ENCODE measurements at places on chromosomes 5 and 9. TPM values are rescaled to one million over a fixed set of nuclear protein-coding genes. Genes with fewer than 3 reads are reported as not detected.

Gene CDKN2A
- 34.1 TPM for total RNA-seq

Gene C9orf43
- total RNA-seq: 0.16 TPM

Gene PTGES
- total RNA-seq: not detected

Gene IL33
- total RNA-seq: not detected

Gene SAPCD2
- 40.1 TPM for total RNA-seq

Gene FLT4
- 1.7 TPM for total RNA-seq

Gene ST8SIA4
- 59.3 TPM for total RNA-seq

Gene BSPRY
- total RNA-seq: 7.2 TPM

Gene AK6
- 31.8 TPM for total RNA-seq

Gene TRIM36
- total RNA-seq: 0.29 TPM

Gene SHC3
- total RNA-seq: not detected

- H3K36me3 ChIP-seq: no peaks in the 10 kb centered on the region
- no peak for DNase-seq
- peaks cover 15% of the 10 kb centered on the region for H3K4me1 ChIP-seq
- no peak overlapping the region for H3K4me3 ChIP-seq
Measured at GRCh38 chr9:98852961-98853360, 45.5 kb downstream of the GALNT12 start.

DNA sequence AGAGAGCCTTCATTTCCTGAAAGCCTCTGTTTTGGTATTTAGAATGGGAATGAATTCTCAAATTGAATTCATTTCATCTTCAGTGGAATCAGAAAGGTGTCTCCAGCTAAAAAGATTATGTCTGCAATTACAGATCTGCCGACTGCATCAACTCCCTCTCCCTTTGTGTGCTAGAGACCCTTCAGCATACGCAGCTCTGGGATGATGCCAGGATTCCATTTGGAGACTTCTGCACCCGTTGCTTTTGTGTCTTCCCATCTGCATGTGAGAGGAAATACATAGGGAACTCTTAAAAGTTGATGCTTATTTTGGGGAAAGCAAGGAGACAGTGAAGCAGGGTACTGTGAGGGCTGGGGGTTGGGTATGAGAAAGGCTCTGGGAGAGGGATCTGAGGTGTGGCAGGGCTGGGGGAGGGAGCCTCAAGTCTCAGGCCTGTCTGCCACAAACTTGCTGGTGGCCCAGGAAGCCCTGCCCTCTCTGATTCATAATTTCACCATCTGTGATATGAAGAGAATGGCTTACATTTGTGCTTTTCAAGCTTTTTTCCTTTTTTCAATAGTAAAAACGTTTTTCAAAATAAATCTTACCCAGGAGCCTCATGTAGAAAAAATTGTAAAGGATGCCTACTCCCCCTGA is 89.7 kb upstream of the SAP30L start:
- no peaks in the 10 kb centered on the region for H3K27me3 ChIP-seq
- no peak overlapping the region for H3K27ac ChIP-seq
- H3K4me3 ChIP-seq: no peak overlapping the region
- DNase-seq: no peak
- peaks cover 27% of the 10 kb centered on the region for H3K4me1 ChIP-seq

DNA sequence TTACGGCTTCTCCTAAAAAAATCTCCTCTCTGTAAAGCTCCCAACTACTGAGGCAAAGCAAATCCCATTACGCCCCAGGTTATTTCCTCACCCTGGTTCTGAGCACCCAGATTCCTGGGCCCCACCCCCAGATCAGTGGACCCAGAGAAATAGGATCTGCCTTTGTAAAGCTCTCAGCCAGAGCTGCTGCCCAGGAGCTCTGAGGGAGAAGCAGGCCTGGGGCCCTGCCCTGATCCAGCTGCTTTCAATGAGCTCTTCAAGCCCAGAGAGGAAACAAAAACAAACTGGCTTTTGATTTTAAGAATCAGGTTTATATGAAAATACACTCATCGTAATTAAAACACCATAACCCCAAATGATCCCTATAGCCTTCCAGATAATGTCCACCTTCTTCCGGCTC is 124.5 kb downstream of the C5orf15 start:
- peaks cover 4% of the 10 kb centered on the region for H3K4me1 ChIP-seq
- no peak overlapping the region for H3K4me3 ChIP-seq
- H3K36me3 ChIP-seq: no peaks in the 10 kb centered on the region
- no peak overlapping the region for H3K27ac ChIP-seq
- H3K27me3 ChIP-seq: peaks cover 19% of the 10 kb centered on the region
- DNase-seq: peak; percentile 35

DNA sequence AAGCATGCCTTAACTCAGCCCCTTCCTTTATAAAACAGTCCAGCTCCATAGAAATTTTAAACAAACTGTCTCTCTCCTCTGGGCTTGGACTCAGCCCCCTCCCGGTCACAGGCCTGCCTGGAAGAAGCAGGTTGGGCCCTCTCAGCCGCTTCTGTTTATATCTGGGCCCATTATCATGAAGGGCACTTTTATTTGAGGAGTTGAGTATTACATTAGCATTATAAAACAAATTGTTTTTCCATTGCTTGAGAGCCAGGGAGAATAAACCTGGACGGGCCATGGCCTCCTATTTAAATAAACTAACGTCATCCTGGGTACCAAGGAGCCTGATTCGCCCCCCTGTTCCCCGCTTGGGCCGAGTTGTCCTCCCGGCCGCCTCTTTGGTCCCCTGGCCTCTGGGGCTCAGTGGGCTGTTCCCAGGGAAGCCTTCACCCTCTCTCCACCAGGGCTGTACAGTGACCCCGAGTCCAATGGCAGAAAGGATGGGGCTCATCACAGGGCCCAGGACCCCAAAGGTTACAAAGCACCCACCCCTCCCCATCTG is 13.2 kb downstream of the IRX2 start:
- DNase-seq: peak; percentile 3
- H3K4me1 ChIP-seq: no peaks in the 10 kb centered on the region
- H3K36me3 ChIP-seq: no peaks in the 10 kb centered on the region

- H3K27ac ChIP-seq: peak overlapping the region; percentile 90
- no peaks in the 10 kb centered on the region for H3K27me3 ChIP-seq
- H3K36me3 ChIP-seq: peaks cover 4% of the 10 kb centered on the region
- peak; percentile 62 for DNase-seq
- peaks cover 70% of the 10 kb centered on the region for H3K4me1 ChIP-seq
Measured at GRCh38 chr9:133114886-133115603, 6.0 kb downstream of the RALGDS start.

- H3K4me1 ChIP-seq: peaks cover 2% of the 10 kb centered on the region
- no peak overlapping the region for H3K4me3 ChIP-seq
Measured at GRCh38 chr5:56176155-56176798, 56.9 kb downstream of the ANKRD55 start.

DNA sequence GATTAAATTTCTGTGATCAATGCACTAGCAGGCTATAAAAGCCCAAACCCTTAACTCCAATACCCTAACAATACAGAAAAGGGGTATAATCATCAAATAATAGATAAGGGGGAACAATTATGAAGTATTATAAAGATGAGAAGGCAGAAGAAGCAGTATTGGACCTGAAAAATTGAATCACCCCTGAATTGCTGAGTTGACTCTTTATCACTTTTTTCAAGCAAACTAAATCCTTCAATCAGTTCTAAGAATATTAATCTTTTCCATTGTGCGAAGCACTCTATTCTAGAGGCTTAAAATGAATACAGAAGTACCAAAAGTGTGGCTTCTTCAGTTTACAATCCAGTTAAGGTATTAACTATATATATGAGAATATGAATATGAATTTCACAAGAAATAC is 120.7 kb downstream of the RNF180 start:
- no peaks in the 10 kb centered on the region for H3K27me3 ChIP-seq
- no peak for DNase-seq
- no peaks in the 10 kb centered on the region for H3K36me3 ChIP-seq
- no peaks in the 10 kb centered on the region for H3K4me1 ChIP-seq

DNA sequence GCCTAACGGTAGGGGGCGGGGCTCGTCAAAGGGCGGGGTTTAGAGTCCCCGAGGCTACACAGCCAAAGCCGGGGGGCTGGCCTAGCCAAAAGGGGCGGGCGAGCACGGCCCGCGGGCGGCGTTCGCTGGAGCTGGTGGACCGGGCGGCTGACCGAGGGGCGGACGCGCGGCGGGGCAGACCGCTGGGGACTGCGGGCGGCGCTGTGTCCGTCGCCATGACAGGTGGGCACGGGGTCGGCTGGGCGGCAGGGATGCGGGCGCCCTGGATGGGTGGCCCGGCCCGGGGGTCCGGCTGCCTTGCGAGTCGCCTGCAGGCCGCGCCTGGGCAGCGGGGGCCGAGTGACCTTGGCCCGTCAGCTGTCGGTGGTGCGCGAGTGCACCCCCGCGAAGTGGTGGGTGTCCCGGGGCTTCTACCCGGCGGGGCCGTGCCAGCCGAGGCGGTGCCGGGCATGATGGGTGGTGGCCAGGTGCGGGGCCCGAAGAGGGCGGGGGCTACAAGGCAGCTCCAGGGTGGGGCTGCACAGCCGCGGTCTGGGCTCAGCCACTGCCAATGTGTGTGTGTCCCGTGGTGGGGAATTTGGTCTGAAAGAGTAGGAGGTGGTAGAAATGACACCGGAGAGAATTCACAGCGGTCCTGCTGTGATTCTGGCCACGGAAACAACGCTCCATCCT is at the start of gene CARD19:
Gene CARD19, plus strand, starts transcription at position 87 of the 672 bp plus-strand sequence. Its CDS starts 129 bp downstream, at position 216.
- H3K4me1 ChIP-seq: peaks cover 75% of the 10 kb centered on the region
- peak; percentile 73 for DNase-seq
- H3K4me3 ChIP-seq: peak within 1 kb of the TSS; percentile 88
- peak within 1 kb of the TSS; percentile 100 for H3K27ac ChIP-seq
- H3K36me3 ChIP-seq: peaks cover 29% of the 10 kb centered on the region
- no peaks in the 10 kb centered on the region for H3K27me3 ChIP-seq

- H3K4me1 ChIP-seq: peaks cover 53% of the 10 kb centered on the region
- peaks cover 75% of the 10 kb centered on the region for H3K36me3 ChIP-seq
- H3K4me3 ChIP-seq: no peak overlapping the region
- DNase-seq: no peak
- no peak overlapping the region for H3K27ac ChIP-seq
Measured at GRCh38 chr9:114916481-114916880, 13.9 kb downstream of the TNFSF8 start.

GRCh38 chr9:33198165-33198564 is 31.0 kb upstream of the B4GALT1 start:
- no peak overlapping the region for H3K4me3 ChIP-seq
- no peaks in the 10 kb centered on the region for H3K36me3 ChIP-seq
- DNase-seq: no peak
- no peak overlapping the region for H3K27ac ChIP-seq
- H3K4me1 ChIP-seq: peaks cover 27% of the 10 kb centered on the region
- H3K27me3 ChIP-seq: peaks cover 5% of the 10 kb centered on the region

DNA sequence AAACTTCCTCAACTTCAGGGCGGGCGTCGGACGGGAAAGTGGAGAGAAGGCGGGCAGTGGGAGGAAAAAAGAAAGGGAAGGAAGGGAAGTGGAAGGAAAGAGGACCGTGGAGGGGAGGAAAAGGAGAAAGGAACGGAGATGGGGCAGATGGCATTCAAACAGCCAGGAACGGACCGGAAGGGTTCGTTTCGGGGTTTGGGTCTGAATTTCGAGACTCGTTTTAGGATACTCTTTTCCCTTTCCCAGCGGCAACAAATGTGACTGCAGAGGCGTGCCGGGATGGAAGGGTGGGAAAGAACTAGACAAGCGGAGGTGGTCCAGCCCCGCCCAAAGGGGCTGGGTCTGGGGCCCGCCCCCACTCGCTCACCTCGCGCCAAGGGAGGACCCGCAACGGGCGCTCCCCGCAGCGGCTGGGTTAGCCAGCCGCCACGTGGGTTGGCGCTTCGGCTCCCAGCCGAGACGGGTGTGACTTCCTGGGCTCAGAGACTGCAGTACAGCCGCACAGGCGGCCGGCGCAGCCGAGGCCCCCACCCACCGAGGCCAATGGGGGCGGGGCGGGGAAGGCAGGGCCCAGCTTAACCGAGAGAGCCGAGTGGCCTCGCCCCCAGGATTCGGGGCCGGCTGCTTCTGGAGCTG is 2.7 kb downstream of the VCAN start:
- H3K4me3 ChIP-seq: peak overlapping the region; percentile 67
- peaks cover 74% of the 10 kb centered on the region for H3K27me3 ChIP-seq

- peak; percentile 84 for DNase-seq
- H3K4me1 ChIP-seq: peaks cover 52% of the 10 kb centered on the region
- no peaks in the 10 kb centered on the region for H3K27me3 ChIP-seq
- peak overlapping the region; percentile 80 for H3K27ac ChIP-seq
- H3K36me3 ChIP-seq: peaks cover 8% of the 10 kb centered on the region
- H3K4me3 ChIP-seq: peak overlapping the region; percentile 36
Measured at GRCh38 chr9:112180387-112180881, 5.3 kb upstream of the SUSD1 start.

DNA sequence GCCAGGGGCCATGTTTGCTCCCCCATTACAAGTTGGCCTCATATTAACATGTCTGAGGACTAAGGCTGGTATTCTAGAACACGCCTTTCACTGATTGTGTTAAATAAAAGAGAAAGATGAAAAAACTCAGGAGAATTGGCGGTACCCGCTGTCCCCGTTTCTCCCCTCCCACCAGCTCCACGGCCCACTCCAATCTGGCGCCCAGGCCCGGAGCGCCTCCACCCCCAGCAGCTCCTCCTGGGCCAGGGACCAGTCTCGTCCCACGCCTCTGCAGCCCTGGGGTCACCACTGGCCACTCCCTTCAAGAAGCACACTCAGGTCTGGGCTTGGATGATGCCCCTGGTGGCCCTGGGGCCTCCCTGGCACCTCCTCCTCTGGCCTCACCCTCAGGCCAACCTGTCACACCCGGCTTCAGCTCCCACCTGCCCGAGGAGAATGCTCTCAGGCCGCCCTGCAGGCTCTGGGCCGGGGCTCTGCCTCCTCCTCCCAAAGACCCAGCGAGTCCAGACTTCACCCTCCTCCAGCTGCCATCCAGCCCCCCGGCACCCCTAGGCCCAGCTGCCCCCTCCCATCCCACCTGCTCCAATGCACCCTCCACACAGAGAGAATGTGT is 133.0 kb upstream of the PPP1R26 start:
- no peak for DNase-seq
- no peaks in the 10 kb centered on the region for H3K27me3 ChIP-seq
- H3K4me3 ChIP-seq: no peak overlapping the region
- no peaks in the 10 kb centered on the region for H3K36me3 ChIP-seq

DNA sequence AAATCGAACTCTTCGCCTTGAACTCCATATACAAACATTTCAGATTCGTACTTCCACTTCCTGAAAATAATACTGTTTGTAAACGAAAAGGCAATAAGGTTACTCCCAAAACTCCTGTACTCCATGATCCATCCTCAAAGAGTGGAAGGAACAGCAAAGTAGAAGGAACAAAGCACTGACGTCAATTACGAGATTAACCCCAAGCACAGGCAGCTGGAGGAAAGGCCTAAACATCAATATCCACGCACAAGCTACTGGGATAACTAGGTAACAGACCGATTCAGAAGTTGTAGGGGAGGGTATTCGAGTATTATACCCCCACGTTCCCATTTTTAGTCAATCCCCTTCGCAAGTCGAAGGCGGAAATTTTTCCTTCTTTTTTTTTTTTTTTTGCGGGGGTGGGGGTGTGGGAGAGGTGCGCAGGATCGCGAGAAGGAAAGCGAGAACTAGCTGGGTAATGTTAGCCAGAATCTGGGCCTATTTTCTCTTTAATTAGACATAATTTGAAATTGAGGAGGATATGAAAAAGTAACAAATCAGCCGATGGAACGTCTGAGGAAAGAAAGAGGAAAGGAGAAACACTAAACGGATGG is 909 bp downstream of the AFF4 start:
- H3K27ac ChIP-seq: peak overlapping the region; percentile 97
- H3K4me3 ChIP-seq: peak overlapping the region; percentile 92
- peak; percentile 44 for DNase-seq
- no peaks in the 10 kb centered on the region for H3K27me3 ChIP-seq
- H3K4me1 ChIP-seq: peaks cover 23% of the 10 kb centered on the region
